ENCODE measurements at places on chromosomes 12 and 14.

DNA sequence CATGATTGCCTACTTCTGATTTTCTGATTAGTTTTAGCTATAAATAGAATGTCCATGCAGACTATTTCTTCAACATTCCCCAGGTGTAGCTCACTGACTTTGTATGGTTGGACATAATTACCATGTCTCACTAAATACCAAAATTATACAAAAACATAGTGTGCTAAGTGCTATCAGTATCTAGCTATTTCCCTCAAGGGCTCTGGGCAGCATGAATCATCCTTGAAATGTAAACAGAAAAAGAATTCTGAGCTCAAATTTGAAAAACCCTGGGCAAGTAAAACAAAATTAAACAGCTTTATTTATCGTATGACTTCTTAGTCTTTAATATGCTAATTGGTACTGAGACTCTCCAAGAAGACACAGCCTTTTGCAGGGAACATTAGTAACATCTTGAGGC lies 82.9 kb downstream of the SPATA7 start:
- DNase-seq, result no peak

DNA sequence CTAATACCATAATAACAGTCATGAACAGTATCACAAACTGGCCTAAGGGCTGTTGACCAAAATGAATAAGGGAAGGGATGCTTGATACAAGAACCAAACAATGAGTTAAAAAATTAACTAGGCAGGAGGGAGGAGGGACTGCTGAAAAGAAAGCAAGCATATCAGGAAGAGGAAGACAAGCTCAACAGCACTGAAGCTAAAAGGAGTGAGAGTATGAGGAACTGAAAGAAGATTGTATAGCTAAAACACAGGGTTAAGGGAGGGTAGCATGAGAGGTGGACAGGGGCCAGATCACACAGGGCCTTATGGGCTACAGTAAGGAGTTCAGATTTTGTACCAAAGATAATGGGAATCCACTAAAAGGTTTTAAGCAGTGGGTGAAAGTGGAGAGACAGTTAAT lies 34.1 kb downstream of the ITGA7 start:
- no peak for DNase-seq

GRCh38 chr12:132194056-132194455 lies 49.8 kb downstream of the NOC4L start:
- DNase-seq, result no peak

- no peak for DNase-seq
These were observed 483.0 kb downstream of the NRXN3 start for GRCh38 chr14:78653173-78653572.

DNA sequence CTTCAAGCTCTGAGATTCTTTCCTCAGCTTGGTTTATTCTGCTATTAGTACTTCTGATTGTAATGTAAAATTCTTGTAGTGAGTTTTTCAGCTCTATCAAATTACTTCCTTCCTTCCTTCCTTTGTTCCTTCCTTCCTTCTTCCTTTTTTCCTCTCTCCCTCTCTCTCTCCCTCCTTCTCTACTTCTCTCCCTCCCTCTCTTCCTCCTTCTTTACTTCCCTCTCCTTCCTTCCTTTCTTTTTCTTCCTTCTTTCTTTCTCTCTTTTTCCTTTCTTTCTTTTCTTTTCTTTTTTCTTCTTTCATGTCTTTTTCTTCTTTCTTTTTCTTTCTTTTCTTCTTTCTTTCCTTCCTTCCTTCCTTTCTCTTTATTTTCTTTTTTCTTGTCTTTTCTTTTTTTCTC lies 565.2 kb upstream of the STXBP6 start:
- DNase-seq, result no peak

GRCh38 chr12:6085841-6086240 lies 38.6 kb downstream of the VWF start:
- DNase-seq, result no peak

- DNase-seq, result no peak
These were observed 28.2 kb downstream of the G2E3 start for GRCh38 chr14:30587141-30587540.

- DNase-seq, result peak; percentile 20
These were observed 966 bp downstream of the BICD1 start for GRCh38 chr12:32107359-32108267.
